HFFc6 (cell line): ENCODE measurements at places on chromosomes 6 and 20. TPM values are rescaled to one million over a fixed set of nuclear protein-coding genes. Genes with fewer than 3 reads are reported as not detected.

The TINAG gene
- not detected in 3 replicates for total RNA-seq

The TCF15 gene
- total RNA-seq: not detected in 2 replicates

DNA sequence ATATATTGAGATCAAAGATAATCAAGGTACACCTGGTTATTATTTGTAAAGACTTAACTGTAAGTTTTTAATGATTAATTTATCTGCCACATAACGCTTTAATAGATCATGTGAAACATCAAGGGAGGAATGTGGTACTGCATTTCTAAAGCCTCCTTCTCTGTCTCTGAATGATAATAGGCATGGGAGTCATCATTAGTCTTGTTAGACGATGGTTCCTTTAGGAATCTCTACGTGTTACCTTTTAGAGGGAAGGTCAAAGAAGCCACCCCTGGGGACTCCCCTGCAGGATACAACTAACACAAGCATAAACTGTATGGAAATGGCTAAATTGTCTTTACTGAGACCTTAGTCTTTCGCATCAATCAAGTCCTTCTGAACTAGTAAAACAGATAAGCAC, 173.6 kb upstream of the MCHR2 start:
- no peak for DNase-seq

DNA sequence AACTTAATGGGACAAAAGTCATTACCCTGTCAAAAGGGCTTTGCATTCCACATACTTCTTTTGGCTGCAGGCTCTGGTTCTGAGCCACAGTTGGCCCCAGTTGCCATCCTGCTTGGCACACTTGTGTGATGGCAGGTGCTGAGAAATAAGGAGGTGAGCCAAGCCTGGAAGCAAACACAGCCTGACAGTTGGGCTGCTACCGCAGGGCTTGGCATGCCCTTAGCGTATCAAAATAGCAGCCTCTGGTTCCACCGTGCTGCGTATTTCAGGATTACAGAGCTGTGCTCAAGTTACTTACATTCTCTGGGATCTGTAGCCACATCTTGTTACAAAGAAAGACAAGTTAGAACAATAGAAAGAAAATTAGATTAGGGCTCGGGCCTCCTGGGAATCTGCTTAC, 11.1 kb downstream of the MTHFD1L start:
- DNase-seq: no peak

The ELOVL4 gene
- total RNA-seq: 5.7 to 6.2 TPM (median 6.0 TPM) in 3 replicates

- DNase-seq: no peak
These were observed 37.1 kb downstream of the AFG1L start for GRCh38 chr6:108331982-108332381.

The NKX2-4 gene
- not detected in 3 replicates for total RNA-seq

The PFDN4 gene
- 35.9 and 38.8 TPM in 2 replicates for total RNA-seq

The GPX5 gene
- not detected in 3 replicates for total RNA-seq

The BMP2 gene
- 0.05 TPM in 1 of 3 replicates, not detected in the others for total RNA-seq

The GABBR1 gene
- total RNA-seq: 17.7 to 18.1 TPM (median 18.0 TPM) in 3 replicates

DNA sequence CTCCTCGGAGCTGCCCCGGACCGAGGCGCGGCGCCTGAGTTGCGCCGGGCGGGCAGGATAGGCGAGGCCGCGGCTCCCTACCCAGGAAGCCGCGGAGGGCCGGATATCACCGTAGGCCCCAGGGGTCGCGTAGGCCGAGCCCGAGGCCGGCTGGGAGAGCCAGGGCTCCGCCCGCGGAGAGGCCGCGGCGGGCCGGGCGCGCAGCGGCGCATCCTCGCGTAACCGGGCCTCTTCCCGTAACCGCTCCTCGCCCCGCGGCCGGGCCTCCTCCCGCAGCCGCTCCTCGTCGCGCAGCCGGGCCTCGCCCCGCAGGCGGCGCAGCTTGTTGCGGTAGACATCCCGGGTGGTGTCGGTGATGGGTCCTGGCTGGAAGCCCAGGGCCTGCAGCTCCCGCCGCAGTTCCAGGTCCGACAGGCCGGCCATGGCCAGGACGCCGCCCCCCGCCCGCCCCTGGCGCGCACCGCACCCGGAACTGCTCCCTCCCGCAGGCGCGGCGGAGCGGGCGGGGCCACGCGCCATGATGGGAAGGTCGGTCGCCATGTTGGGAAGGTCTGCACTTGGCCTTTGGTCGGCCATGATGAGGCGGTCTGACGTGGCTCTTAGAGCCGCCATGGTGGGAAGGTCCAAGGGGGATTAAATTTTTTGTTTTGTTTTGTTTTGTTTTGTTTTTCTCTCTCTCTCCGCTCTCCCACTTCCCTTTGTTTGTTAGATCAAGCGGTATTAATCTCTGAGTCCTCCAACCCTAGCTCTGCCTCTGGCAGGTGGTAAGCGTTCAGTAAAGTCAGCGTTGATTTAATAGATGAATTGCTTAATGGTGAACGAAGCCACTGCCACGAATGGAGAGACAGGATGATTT, at the start of gene LEMD2:
LEMD2 (minus strand) TSS at position 437 of the 856 bp plus-strand sequence; CDS start at position 423, 14 bp downstream.
- peak; percentile 91 for DNase-seq

GRCh38 chr6:41256383-41256782, 28.2 kb downstream of the TREML4 start:
- DNase-seq: no peak

The CCDC170 gene
- total RNA-seq: 0.32 to 0.34 TPM (median 0.33 TPM) in 3 replicates

- DNase-seq: no peak
These were observed 93.8 kb upstream of the LY86 start for GRCh38 chr6:6494677-6495076.

The PLCB1 gene
- 17.0 to 25.0 TPM (median 23.7 TPM) in 3 replicates for total RNA-seq

- peak; percentile 98 for DNase-seq
These were observed 13.8 kb downstream of the FOXQ1 start for GRCh38 chr6:1325461-1326309.

DNA sequence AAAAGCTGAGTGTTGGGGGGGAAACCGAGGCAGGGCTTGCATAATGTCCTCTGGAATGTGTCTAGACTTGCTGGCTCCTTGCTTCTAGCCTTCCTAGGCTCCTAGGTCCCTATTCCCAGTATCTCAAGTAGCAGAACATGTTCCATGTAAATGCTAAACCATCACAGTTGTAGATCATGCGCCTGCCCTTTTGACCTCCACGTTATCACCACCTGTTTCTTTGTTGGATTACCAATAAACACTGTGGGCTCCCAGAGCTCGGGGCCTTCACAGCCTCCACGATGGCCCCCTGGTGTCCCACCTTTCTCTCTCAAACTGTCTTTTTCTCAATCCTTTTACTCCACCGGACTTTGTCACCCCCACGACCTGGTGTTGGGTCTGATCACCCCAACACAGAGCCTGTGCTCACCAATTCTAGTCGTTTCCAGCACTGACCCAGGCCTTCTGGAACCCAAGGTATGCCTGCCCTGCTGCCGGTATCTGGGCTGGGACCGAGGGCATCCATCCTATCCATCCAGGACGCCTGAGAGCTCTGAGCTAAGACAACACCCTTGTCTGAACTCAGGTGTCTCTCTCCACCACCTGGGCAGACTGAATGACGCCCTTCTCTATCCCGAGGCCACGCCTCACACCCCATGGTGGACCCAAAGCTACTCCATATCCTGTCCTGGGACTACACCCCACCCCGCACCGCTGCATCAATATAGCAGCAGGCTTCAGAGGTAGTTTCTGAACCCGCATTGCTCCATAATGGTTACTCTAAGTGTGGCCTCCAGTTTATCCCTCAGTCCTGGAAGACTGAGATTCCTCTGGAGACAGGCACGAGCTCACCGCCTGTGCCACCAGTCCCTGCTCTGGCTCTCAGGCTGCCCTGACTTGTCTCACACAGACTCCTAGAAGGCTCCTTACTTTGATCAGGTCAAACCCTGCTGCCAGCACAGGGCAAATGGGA, 9.3 kb upstream of the PRR18 start:
- no peak for DNase-seq

The TRDN gene
- not detected in 3 replicates for total RNA-seq

GRCh38 chr6:45710304-45710821, 305.3 kb downstream of the CLIC5 start:
- peak; percentile 9 for DNase-seq

The MYCT1 gene
- total RNA-seq: 0.86 to 2.0 TPM (median 0.93 TPM) in 3 replicates

- DNase-seq: no peak
These were observed 131.1 kb downstream of the OPRM1 start for GRCh38 chr6:154170106-154170505.

- no peak for DNase-seq
These were observed 98.5 kb upstream of the SHLD1 start for GRCh38 chr20:5651746-5652145.

DNA sequence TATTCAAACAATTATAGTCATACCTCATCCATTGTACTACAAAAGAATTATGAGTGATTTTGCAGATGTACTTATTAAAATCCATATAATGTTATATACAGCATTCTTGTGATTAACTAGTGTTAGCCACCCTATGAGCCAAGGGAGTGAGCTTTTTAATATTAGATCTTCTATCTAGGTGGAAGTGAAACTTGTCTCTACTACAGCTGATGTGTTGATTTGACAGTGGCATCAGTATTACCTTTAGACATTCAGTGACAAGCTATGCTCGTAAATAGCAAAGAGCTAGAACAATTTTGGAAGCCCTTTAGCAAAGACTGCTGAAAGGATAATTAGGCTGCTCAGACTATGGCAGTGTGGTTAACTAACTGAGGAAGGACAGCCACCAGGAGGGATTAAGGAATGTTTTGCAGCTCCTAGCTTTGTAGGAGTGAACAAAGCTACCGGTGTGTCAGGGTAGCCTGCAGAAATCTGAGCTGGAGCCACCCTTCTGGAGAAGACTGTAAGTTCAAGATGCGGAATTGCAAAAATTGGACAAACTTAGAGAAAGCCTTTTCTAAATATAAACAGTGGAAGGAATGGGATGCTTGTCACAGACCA, 73.7 kb downstream of the AFG1L start:
- DNase-seq: no peak

DNA sequence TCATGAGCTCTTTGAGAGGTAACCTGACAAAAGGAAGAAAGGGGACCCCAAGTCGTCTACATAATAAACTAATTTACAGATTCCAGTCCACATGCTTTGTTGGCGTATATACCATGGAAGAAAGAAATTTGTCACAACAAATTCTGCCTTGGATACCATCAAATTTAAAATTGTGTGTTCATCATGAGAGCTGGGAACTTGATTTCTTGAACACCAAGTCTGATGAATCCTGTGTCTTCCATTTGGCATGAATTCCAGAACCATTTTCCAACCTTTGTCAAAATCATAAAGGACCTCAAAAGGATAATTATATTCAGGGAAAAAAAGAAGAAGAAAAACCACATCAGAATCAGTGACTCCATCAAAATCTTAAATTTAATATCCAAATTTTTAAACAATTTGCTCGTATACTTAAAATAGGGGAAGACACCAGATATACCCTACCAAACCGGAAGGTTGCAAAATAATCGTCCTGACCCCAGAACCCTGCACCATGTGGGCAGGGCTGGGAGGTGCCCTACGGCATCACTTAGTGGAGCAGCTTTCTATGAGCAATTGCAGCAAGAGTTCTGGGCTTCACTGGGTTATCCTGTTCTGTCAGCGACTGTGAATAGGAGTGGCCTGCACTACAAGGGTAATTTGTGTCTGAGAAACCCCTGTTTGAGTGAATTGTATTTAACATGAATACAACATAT, 74.1 kb upstream of the INSM1 start:
- DNase-seq: no peak

DNA sequence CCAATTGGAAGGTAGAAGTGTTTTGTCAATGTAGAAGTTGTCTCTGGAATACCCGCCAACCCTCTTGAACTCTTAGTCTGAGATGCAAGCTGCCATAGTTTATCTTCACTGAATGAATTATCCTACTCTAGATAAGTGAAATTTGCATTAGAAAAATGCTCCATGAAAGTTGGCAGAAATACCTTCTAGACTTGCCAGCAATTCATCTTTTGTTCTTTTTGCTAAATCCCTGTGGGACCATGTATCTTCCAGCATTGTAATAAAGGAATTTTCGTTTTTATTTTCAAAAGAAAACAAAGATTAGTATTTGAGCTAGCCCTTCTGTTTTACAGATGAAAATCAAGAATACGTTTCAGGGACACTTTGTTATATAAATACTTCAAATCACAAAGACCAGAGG, 244.2 kb downstream of the CBLN4 start:
- no peak for DNase-seq

GRCh38 chr6:70412252-70413113, 825 bp upstream of the FAM135A start:
- DNase-seq: no peak
